Mesangial cell (primary cell): ENCODE measurements at places on chromosomes 1 and 21. TPM values are rescaled to one million over a fixed set of nuclear protein-coding genes. Genes with fewer than 3 reads are reported as not detected.

CASQ1 gene
- not detected in 2 replicates for total RNA-seq

LRRC3 gene
- 2.9 and 3.5 TPM in 2 replicates for total RNA-seq

CNR2 gene
- not detected in 2 replicates for total RNA-seq

GAS5 gene
- 217 and 319 TPM in 2 replicates for total RNA-seq

LCE2C gene
- total RNA-seq = not detected in 2 replicates

SYDE2 gene
- 2.4 and 5.2 TPM in 2 replicates for total RNA-seq
